Activated T-cell treated with anti-CD3 and anti-CD28 coated beads for 1 hour (primary cell): ENCODE measurements at places on chromosomes 7 and 10.

GRCh38 chr10:30374353-30374752 lies 25.3 kb upstream of the MTPAP start:
- no peak for DNase-seq

DNA sequence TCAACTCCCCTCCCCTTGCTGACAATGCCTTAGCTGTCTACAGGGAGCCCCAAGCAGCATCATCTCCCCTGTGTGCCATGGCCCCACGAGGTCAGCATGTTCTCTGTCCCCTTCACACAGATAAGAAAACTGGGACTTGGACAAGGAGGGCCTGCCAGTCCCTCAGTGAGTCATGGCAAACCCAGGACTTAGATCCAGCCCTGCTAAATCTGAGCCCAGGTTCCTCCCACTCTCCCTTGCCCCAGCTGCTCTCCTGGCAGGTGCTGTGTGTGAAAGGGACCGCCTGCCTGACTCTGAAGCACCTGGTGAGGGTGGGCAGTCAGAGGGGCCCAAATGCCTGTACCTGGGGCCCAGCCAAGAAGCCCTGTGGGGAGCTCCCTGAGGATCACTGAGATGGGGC lies 7.4 kb downstream of the CRHR2 start:
- DNase-seq: no peak

DNA sequence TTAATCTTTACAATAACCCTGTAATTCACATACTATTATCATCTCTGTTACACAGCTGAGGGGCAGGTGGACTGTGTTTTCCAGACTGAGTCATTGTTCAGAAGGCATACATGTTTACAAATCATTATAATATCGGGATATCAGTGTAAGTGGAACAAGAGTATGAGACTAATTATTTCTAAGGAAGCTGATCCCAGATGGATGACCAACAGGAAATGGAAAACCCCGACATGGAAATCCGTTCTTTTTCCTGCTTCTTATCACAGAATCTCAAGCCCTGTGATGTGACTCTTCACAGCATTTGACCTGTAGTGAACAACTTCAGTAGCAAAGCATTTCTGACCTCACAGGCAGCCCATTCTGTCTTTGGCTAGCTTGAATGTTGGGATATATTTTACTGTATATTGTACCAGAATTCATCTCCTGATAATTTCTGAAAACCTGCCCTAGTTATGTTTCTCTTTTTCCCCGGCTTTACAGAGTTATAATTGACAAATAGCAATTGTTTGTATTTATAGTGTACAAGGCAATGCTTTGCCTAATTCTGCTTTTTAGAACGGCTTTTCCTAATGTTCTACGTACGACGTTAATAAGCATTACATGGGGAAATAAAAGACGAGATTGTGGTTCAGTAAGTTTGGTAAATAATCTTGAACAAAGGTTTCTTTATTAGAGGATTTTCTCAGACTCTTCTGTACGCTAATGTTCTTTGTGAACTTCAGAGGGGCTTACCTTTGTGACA lies 78.6 kb upstream of the SYPL1 start:
- DNase-seq: no peak

DNA sequence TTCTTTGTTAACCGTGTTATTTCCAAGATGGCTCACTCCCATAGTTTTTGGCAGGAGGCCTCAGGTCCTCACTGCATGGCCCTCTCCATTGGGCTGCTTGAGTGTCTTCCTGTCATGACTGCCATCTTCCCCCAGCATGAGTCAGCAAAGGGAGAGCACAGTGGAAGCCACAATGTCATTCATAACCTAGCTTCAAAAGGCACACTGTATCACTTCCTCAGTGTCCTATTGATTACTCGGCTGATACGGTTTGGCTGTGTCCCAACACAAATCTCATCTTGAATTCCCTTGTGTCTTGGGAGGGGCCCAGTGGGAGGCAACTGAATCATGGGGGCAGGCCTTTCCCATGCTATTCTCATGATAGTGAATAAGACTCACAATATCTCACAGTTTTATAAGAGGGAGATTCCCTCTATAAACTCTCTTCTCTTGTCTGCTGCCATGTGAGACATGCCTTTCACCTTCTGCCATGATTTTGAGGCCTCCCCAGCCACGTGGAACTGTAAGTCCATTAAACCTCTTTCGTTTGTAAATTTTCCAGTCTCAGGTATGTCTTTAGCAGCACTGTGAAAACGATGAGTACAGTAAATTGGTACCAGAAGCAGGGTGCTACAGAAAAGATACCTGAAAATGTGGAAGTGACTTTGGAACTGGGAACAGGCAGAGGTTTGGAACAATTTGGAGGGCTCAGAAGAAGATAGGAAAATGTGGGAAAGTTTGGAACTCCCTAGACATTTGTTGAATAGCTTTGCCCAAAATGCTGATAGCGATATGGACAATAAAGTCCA lies 106.5 kb downstream of the PRLHR start:
- no peak for DNase-seq

GRCh38 chr7:84085147-84085546 lies 109.4 kb downstream of the SEMA3A start:
- DNase-seq: no peak

DNA sequence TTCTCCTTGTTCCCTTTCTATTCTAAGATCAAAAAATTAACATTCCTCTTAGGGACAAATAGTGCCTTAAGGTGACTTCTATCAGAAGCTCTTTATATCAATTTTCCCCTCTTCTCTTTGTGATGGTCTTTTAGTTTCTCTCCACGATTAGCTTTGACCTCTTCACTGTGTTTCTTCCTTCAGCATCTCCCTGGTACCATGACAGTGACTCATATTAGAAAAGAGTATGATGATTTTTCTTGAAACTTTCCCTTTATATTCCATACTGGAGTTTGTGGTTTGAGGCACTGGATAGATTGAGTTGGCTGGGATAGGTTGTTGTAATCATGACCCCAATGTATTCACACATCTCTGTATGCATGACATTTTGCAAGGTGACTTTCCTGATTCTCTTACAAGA lies 335.6 kb upstream of the GLI3 start:
- DNase-seq: no peak

DNA sequence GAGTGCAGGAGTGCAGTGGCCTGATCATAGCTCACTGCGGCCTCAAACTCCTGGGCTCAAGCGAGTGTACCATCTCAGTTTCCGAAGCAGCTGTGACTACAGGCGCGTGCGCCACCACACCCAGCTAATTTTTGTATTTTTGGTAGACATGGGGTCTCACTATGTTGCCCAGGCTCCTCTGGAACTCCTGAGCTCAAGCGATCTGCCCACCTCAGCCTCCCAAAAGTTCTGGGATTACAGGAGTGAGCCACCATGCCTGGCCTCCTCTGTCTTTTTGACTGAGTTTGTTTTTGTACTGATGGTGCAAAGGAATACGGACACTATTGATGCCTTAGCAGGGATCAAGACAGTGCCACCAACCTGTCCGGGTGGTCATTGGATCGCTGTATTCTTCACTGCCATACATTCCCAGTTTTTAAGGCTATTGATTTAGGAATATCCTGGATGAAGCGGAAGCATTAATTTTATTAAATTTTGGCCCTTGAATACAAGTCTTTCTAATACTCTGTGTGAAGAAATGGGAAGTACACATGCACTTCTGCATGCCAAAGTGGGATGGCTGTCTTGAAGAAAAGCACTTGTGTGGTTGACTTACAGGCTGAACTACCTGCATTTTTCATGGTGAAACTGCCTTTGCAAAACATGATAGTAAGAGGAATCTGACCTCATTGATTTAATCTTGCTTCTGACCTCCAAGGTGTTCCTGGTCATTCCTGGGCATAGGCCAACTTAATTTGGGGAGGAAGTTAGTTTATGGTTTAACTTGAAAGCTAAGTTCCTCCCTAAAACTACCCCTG lies 2.1 kb upstream of the CUL2 start:
- no peak for DNase-seq
